ENCODE measurements at places on chromosomes 4 and X.

GRCh38 chrX:80181079-80181478 lies 166.5 kb downstream of the TBX22 start:
- no peak for DNase-seq

DNA sequence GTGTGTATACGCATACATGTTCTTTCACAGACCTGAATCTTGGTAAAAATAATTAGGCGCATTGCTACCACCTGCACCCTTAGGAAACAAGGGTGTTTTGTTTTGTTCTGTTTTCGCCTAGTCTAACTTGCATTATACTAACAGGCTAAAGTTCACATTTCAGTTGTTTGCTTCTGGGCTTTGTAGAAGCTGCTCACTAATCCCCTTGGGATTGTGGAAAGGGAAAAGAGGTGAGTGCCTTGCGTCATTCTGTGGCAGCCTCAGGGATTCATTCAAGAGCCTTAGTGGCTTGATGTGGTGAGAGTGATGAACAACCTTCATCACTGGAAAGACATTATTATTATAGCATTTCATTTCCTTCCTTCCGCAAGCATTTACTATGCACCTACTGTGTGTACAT lies 331.1 kb downstream of the ADGRL3 start:
- DNase-seq, result no peak

DNA sequence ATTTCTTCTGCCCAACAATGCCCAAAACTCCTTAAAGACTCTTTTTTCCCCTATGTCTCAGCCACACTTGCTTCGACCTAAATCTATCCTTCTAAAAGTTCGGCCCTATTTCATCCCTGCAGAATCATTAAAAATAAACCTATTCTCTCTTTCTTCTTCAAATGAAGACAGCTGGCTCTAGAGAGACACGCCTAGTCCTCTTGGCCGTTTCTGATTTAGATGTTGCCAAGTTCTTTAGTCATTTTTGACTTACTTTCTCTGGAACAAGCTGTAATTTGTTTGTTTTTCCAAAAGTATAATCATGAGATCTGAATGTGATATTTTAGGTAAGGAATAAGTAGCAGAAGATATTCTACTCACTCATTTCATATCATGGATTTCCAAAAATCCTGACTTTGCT lies 211.6 kb downstream of the CENPC start:
- no peak for DNase-seq

DNA sequence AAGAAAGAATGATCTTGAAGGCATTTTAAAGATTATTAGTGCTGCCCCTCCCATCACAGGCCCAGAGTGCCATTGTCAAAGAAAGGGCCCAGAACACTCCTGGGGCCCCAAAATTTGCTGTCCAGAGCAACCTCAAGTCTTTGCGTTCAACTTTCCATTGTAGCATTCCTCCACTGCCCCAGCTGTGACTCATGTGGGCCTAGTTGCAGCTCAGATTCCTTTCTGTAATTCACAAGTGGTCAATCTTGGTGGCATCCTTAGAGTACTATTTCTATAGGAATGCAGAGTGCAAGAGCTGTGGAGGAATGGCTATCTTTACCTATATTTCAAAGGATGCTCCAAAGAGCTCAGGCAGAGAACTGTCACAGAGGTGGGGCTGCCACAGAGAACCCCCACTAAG lies 1500.8 kb upstream of the IGFBP7 start:
- DNase-seq, result no peak

DNA sequence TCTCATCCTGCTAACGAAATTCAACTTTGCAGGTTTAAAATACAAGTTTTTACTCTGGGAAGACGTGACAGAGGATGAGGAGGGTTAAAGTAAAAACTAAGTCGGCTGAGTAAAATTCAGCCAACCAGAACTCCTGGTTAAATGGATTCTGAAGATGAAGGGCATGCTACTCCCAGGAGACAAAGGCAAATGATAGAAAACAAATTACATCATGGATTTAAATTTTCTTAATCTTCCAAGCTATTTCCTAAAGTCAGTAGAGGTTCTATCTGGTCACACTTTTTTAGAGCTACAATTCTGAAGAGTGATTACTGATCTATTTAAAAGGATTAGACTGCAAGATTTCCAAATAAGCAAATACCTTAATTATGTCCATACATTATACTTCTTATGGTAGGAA lies 47.9 kb downstream of the ZNF827 start:
- DNase-seq, result no peak

DNA sequence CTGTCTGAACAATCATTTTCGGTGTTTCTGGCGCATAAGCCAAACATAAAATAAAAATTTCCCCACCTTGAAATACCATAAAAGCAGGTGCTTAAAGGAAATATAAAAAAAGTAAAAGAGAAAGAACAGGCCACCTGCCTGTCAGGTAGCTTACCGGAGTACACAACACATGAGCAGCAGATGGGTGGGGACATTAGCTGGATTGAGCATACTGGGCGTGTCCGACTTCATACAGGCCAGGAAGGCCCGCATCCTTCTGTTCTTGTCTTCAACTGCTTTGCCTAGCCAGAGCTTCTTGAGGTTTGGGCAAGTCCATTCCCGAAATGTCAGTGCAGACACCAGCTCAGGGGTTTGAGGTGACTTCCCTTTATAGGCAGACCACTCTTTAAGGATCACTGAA lies 66.7 kb downstream of the FAM120C start:
- DNase-seq, result no peak

- DNase-seq, result no peak
These were observed 26.2 kb downstream of the FGFR3 start for GRCh38 chr4:1819284-1819683.

GRCh38 chr4:1722551-1723118 lies 1.3 kb downstream of the TACC3 start:
- DNase-seq, result no peak

DNA sequence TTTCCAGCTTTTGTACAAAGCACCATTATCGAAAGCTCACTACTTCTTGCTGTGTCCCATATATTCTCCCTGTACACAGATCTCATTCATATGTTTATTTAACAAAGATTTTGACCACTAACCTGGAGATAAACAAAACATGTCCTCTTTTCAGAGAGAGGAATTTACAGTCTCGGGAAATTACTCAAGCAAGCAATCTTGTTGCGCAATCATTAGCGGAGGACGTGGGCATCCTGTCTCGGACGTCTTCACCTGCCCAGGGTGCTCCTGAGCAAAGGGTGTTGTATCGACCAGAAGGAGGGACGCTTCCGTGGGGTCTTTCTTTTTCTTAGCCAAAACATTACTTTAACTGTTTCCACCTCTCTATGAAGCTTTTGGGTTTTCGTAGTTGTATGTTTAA lies 66.5 kb upstream of the CLCN4 start:
- no peak for DNase-seq

DNA sequence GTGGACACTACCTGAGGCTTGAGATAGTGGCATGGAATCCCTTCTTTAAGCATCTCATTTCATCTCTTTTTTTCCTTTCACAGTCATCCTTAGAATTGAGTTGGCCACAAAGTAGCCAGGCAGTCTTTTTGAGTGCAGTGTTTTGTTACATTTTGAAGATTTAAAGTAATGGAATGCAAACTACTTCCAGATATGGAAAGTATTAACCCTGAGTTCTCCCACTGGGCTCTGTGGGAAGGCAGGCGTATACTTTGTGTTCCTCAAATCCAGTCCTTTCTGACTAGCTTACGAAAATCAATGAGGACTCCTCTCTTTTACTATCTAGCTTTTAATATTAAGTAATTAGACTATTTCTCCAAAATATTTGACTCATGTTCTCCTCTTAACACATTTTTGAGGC lies 29.9 kb downstream of the PCDH10 start:
- DNase-seq, result no peak

DNA sequence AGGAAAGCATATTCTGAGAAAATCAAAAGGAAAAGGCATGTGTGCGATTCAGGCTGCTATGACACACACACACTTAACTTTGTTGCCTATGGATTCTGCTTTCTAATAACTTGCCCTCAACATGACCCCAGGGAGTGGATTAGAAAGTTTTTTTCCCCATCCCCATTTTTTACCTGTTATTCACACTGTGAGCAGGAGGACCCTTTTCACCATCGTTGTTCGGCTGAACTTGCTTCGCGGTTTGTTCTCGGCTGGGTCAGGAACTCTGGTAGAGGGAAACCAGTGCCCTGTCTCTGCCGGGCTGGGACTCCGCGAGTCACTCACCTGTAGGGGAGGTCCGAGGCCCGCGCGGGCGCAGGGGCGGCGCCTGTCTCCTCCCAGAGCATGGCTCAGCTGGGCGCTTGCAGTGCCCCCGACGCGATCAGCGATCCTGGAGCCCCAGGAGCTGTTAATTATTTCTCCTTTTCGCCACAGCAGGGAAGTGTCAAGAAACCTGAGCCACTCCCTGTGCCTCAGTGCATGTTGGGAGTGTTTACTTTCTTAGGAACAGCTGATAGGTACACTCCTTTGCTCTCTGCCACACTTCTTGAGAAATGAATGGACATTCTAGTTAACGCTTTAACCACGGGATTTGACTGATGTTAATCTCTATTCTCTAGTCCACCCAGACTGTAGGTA lies at the start of gene RASSF6:
Gene RASSF6, minus strand, starts transcription at position 322 of the 678 bp plus-strand sequence. CDS start 8,641 bp downstream, outside the sequence.
- no peak for DNase-seq

GRCh38 chr4:55736605-55737183 lies 82.9 kb upstream of the EXOC1L start:
- no peak for DNase-seq

DNA sequence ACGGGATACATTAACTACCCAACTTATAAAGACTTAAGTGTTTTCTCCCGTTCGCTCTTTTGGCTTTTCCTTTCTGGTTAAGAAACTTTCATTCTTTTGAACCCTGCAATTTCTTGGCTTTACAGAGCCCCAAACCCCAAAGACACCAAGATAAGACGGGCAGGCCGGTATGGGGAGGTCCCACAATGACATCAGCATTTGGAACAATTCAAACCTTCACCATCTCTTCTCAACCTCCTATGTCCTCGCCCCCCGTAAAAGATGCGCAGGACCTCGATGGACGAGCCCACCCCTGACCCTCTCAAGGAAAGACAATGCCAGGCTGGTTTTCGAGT lies 999 bp downstream of the ZNF518B start:
- no peak for DNase-seq

DNA sequence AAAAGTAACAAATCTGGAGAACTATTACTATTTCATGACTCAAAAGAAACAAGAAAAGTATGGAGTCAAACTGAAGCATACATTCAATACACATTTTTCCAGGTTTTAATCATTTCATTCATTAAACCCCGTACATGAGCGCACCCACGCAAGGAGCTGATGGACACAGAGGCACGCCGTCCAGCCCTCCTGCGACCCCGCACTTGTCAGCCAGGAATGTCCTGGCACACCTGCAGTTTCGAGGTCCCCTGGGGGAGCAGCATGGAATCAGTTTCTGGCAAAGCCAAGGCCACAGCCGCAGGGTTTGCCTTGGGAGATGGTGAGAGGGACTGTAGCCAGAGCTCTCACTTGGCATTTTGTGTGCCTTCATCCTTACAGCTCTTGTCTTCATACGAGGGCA lies 12.8 kb upstream of the SLC2A9 start:
- no peak for DNase-seq

- DNase-seq, result no peak
These were observed 174.2 kb upstream of the JADE1 start for GRCh38 chr4:128635141-128635954.

GRCh38 chr4:81498551-81499099 lies 26.9 kb upstream of the RASGEF1B start:
- no peak for DNase-seq

- no peak for DNase-seq
These were observed 113.6 kb downstream of the GLUD2 start for GRCh38 chrX:121160987-121161386.

DNA sequence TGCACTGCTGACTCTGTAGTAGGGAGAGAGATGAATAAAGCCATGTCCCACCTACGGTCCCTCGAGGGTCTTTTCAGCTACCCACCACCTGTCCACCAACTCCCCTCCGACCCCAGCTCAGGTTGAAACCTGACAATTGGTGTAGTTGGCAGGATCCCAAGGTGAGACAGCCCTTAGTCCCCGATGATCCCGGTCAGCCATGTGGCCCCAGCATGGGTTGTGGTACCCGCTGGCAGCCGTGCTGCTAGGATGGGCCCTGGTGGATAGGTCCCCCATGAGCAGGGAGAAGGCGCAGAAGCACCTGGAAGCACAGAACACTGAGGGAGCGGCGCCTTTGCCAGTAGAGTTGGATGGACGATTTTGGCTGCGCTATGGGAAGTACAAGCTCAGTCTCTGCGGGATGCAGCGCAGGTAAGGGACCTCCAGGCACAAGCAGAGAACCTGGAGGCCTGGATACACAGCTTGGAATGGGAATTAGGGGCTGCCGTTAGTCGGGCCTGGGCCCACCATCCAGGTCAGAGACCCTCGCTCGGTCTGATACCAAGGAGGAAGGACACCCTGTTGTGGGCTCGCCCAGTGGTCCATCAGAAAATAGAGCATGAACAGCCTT lies 694.6 kb upstream of the AGA start:
- DNase-seq, result no peak

- no peak for DNase-seq
These were observed 139.6 kb downstream of the SOWAHB start for GRCh38 chr4:76758290-76758882.

DNA sequence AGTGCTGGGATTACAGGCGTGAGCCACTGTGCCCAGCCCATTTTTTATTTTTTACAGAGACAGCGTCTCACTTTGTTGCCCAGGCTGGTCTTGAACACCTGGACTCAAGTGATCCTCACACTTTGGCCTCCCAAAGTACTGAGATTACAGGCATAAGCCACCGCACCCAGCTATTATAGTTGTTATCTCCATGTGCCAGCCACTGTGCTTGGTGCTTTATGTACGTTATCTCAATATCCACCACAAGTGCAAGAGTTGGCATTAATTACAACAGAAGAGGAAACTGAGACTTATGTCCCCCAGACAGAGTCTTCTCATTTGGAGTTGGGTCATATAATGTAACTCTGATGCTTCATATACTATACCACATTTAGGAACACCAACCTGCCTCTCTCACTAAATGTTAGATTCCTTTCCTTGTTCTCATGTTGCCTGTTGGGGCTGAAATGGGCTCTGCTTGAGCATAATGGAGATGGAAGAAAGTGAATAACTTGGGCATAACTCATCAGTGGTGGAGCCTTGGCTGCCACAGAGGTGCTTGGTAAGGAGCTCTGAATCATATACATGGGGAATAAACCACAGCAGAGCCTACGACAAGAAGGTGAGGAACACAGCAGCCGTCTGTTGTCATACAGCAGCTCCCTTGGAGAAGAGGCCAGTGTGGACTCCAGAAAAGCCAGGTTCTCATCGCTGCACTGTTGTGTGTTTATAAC lies 84.3 kb downstream of the SPRY1 start:
- no peak for DNase-seq

DNA sequence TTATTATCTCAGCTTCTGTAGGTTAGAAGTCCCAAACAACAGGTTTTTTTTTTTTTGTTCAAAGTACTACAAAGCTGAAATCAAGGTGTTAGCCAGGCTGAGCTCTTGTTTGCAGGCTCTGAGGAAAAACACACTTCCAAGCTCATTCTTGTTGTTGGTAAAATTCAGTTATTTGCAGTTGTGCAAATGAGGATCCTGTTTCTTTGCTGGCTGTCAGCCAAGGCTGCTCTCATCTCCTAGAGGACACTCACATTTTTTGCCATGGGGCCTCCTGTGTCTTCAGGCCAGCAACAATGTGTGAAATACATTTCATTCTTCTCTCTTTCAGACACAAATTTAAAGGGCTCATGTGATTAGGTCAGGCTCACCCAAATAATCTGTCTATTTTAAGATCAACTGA lies 60.3 kb upstream of the HSD17B10 start:
- DNase-seq, result no peak
